ENCODE measurements at places on chromosomes 6 and 20.

DNA sequence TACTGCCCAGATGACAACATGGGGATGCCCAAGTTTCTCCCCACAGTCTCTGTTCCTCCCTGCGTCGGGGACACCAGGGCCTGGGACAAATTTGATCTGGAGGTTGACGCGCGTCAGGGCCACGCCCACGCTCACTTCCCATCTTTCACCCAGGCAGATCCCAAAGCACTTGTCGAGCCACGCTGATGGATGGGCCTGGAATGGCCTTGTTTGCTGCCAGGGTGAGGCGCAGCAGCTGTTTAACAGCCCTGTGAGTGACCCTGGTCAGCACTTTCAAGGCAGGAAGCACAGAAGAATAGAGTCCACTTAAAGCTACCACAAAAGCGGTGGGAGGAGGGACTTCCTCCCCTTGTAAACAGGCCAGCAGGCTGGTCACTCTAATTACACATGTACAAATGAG is 324.7 kb upstream of the JARID2 start:
- DNase-seq: no peak

- no peak for DNase-seq
Measured at GRCh38 chr6:143146186-143146851, 85.6 kb downstream of the AIG1 start.

GRCh38 chr6:45741437-45742171 is 274.1 kb downstream of the CLIC5 start:
- DNase-seq: no peak

DNA sequence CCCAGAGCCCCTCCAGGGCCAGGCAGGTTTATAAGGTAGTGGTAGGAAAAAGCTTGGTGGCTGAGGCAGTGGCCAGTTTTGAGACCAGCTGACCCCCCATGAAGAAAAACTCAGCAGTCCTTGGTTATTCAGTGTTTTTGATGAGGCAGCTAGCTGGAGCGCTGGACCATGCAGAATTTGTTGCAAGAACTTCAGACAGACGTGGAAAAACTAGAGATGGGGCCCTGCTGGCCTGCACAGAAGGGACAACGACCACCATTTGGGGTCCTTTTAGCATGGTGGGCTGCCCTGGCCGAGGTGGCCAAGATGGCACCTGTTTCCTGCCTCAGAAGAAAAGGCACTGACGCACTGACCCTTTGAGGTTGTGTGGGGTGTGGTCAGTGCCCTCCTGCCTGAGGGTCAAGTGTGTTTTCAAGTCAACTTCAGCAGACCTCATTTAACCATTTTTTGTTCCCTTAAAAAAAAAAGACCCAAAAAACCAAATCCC is 2.7 kb downstream of the RPS21 start:
- no peak for DNase-seq

- DNase-seq: no peak
Measured at GRCh38 chr6:166772518-166772917, 145.5 kb upstream of the RPS6KA2 start.

DNA sequence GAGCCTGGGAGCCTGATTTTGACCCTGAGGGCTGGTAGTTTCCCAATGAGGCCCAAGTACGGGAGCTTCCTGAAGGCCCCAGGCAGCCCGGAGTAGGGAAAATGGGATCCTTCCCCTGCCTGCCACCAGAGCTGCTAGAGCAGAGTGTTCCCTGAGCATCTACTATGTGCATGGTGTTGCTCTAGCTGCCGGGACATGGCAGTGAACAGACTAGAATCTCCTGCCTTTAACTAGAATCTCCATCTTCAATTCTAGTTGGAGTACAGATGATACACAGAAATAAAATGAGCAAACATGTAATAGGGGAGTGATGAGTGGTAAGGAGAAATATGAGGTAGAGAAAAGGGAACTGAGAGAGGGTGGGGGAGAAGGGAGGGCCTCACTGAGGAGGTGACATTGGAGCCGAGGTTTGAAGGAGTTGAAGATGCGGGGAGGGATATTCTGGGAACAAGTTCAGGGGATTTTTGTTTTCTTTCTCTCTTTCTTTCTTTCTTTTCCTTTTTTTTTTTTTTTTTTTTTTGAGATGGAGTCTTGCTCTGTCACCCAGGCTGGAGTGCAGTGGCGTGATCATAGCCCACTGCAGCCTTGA is 18.5 kb downstream of the VSTM2L start:
- no peak for DNase-seq

DNA sequence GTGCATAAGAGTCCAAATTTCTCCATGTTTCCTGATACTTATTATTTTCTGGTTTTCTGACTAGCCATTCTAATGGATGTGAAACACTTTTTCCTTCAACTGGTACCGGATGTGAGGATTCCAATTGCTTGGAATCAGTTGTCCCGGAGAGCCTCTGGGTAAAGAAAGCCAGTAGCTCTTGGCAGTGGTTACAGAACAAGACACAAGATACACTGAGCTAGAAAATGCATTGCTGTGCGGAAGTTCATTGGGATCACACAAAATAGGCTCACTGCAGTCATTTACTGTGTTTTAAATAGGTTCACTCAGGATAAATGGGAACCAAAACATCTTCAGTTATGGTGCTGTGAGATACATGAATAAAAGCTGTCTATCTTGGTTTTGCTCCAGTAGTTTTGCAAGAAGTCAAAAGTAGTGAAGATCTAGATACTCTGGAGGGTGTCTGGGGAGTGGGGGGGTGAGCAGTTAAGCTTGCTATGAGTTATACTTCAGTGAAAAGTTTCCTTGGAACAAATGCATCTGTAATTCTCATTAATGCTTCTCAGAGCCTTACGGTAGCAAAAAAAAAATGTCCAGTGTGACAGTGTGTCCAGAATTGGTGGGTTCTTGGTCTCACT is 54.4 kb upstream of the RNF182 start:
- DNase-seq: no peak

DNA sequence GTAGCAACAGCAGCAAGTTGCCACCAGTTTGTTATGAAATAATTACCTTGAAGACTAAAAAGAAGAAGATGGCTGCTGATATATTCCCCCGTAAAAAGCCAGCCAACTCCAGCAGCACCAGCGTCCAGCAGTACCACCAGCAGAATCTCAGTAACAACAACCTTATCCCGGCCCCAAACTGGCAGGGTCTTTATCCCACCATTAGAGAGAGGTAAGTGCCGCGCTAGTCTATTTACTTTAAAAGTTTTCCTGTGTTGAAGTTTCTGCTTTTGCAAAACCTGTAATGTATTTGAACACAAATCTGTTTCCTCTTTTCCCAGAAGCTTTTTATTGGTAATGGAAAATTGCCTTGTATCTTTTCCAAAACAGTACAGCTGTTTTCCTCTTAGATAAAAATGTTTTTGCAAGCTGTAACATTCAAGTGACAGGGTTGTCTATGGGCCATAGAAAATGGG is 725 bp downstream of the BTBD3 start:
- no peak for DNase-seq

Measured in activated CD8-positive, alpha-beta memory T cell treated with anti-CD3 and anti-CD28 coated beads for 1 hour (primary cell).